Endothelial cell of umbilical vein (primary cell): ENCODE measurements at places on chromosomes 3 and 15. TPM values are rescaled to one million over a fixed set of nuclear protein-coding genes. Genes with fewer than 3 reads are reported as not detected.

MESP2 gene
- total RNA-seq = 0.42 TPM in 1 of 2 replicates, not detected in the other

GPR87 gene
- total RNA-seq = not detected in 2 replicates

ACVR2B gene
- 4.9 and 5.6 TPM in 2 replicates for total RNA-seq

ARID3B gene
- 9.5 and 10.0 TPM in 2 replicates for total RNA-seq

ABI3BP gene
- 55.9 and 78.1 TPM in 2 replicates for total RNA-seq

IP6K1 gene
- total RNA-seq = 54.6 and 60.8 TPM in 2 replicates

VWA5B2 gene
- total RNA-seq = not detected in 2 replicates

NRROS gene
- 14.4 and 15.6 TPM in 2 replicates for total RNA-seq

BFSP2 gene
- not detected in 2 replicates for total RNA-seq

ANKUB1 gene
- not detected in 2 replicates for total RNA-seq

STAC gene
- 0.88 TPM in 1 of 2 replicates, not detected in the other for total RNA-seq

WDR53 gene
- total RNA-seq = 13.0 and 15.3 TPM in 2 replicates

SLC51B gene
- total RNA-seq = not detected in 2 replicates

MITF gene
- total RNA-seq = 2.5 and 3.9 TPM in 2 replicates

PAQR9 gene
- total RNA-seq = not detected in 2 replicates

CCDC9B gene
- total RNA-seq = 46.0 and 47.3 TPM in 2 replicates

IL16 gene
- 0.99 and 2.1 TPM in 2 replicates for total RNA-seq

RTP4 gene
- 0.22 TPM in 1 of 2 replicates, not detected in the other for total RNA-seq

ASB14 gene
- total RNA-seq = not detected in 2 replicates

P2RY1 gene
- 1.7 and 1.9 TPM in 2 replicates for total RNA-seq

IMPG2 gene
- total RNA-seq = 0.71 and 0.76 TPM in 2 replicates

ARF4 gene
- 243 and 249 TPM in 2 replicates for total RNA-seq

APOD gene
- total RNA-seq = 1.8 and 2.9 TPM in 2 replicates

CCNDBP1 gene
- total RNA-seq = 39.9 and 41.4 TPM in 2 replicates

SIN3A gene
- 44.5 and 50.5 TPM in 2 replicates for total RNA-seq

SOX14 gene
- not detected in 2 replicates for total RNA-seq

SLC9C1 gene
- total RNA-seq = 0.09 TPM in 1 of 2 replicates, not detected in the other

P2RY13 gene
- total RNA-seq = not detected in 2 replicates
